Stimulated activated naive B cell treated with anti-CD40 and anti-IgM and Interleukin-4, amounts not matched to agents 10 μg/mL and 1 μg/mL and 100 μg/mL, for 72 hours (primary cell): ENCODE measurements at places on chromosomes 12 and 14.

DNA sequence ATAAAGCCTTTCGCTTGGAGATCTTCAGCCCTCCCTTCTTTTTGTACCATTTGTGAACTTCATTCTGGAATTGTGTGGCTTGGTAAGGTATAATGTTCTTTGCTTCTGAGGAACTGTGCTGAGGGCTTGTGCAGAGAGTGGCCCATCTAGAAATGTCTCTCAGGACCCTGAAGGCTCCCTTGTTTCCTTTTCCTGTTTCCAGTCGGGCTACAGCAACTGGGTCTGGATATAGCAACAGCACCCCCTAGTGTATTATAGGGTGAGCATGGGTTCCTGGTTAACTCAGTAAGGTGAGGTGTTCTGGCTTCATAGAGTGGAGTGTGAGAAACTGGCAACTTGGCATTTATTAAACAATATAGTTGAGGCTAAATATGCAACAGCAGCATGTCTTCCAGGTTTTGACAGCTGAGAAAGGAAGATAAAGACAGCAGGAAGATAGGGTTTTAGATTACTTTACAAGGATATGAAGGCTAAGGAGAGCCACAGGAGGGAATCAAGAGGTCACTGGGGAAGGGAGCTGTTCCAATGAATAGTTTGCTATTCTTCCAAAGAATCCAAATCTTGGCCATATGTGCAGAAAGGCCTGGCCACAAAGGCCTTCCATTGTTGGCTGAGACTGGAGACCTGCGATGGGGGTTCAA lies 49.1 kb upstream of the RNU6-8 start:
- peaks cover 2% of the 10 kb centered on the region for H3K4me1 ChIP-seq
- no peak overlapping the region for H3K4me3 ChIP-seq
- H3K36me3 ChIP-seq: no peaks in the 10 kb centered on the region
- no peak overlapping the region for H3K27ac ChIP-seq
- H3K27me3 ChIP-seq: no peaks in the 10 kb centered on the region

GRCh38 chr12:52308806-52309425 lies 12.3 kb downstream of the KRT83 start:
- peak overlapping the region; percentile 40 for H3K4me3 ChIP-seq
- no peaks in the 10 kb centered on the region for H3K36me3 ChIP-seq
- peaks cover 5% of the 10 kb centered on the region for H3K4me1 ChIP-seq
- H3K27me3 ChIP-seq: peaks cover 69% of the 10 kb centered on the region
- no peak for DNase-seq

- DNase-seq: no peak
- peaks cover 3% of the 10 kb centered on the region for H3K36me3 ChIP-seq
- peaks cover 4% of the 10 kb centered on the region for H3K4me1 ChIP-seq
- no peak overlapping the region for H3K27ac ChIP-seq
Measured at GRCh38 chr12:7162691-7163114, 26.8 kb upstream of the PEX5 start.

DNA sequence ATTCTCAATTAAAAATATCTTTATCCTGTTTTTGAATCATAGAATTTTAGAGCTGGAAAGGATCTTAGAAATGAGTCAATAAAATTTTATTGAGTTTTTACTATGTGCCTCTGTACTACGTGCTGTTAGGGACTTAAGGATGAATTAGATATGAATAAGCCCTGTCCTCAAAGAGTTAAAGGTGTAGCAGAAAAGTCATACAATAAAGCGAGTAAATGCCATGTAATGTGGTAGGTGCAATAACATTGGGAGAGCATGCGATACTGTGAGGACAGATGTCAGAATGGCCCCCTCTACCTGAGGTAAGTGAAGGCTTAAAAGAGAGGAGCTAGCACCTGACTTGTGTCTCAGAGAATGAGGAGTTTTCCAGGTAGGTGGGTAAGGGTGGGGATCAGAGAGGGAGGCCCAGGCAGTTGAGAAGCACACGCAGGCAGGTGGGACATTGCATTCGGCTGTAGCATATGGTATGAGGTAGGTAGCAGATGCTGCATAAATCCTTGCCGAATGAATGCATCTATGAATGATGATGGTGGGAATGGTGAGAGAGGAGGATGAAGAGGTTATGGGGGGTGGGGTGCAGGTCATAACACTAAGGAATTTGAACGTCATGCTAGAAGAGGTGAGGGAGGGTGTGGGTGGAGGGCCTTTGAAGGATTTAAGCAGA lies 35.4 kb upstream of the ATP23 start:
- no peak for DNase-seq
- peaks cover 17% of the 10 kb centered on the region for H3K27me3 ChIP-seq
- H3K4me1 ChIP-seq: peaks cover 6% of the 10 kb centered on the region
- H3K36me3 ChIP-seq: no peaks in the 10 kb centered on the region
- H3K27ac ChIP-seq: no peak overlapping the region

- H3K4me1 ChIP-seq: peaks cover 4% of the 10 kb centered on the region
- no peak overlapping the region for H3K27ac ChIP-seq
- no peak for DNase-seq
Measured at GRCh38 chr14:52918486-52918885, 32.4 kb downstream of the FERMT2 start.

DNA sequence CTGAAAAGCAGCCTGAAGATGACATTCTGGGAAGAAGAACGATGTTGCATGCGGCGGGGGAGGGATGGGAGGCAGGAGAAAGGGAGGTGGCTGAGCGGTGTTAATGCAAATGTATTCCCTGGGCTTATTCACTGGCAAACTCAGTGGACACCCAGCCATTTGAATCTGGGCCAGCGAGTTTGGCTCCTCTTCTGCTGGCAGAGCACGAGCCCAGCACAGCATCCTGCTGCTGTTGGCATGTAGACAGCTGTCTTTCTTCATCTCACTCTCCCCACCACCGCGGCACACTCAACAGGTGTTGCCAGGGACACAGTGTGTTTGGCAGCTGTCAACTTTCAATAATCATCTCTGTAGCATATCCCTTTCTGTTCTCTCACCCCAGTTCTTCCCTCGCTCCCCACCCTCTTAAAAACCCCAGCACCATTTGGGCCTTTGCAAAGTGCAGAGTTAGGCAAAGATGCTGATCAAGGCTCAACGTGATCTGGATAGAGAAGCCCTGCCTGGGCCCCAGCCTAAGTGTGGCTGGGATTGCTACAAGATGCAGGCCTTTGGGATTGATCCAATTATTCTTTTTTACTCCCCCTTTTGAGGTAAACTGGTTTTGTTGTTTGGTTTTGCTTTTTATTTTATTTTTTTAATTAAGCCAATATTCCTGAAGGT lies 131.9 kb downstream of the EXOC5 start:
- DNase-seq: no peak
- H3K4me3 ChIP-seq: no peak overlapping the region
- H3K27ac ChIP-seq: no peak overlapping the region
- no peaks in the 10 kb centered on the region for H3K4me1 ChIP-seq
